Activated naive CD4-positive, alpha-beta T cell treated with anti-CD3 and anti-CD28 coated beads, Interleukin-2, amount 10 ng/mL, durations not matched to agents 7 days and 5 days (primary cell): ENCODE measurements at places on chromosomes 3 and 15.
A peak's percentile ranks its signal among the peaks of the same experiment; 100 is the strongest.

DNA sequence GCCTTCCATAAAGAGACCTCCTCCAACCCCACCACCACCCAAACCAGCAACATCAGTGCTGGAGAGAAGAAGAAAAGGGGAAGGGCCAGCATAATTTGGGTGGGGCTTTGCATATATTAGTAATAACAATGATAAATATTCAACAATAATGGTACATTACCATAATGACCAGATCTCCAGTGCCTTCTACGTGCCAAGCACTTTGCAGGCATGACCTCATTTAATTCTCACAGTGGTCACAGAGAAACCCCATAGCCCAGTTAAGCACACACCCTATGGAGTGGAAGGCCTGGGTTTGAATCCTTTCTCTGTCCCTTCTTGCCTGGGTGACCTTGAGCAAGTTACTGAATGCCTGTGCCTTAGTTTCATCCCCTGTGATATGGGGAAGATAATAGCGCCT is 49.2 kb downstream of the CORO2B start:
- DNase-seq: no peak

GRCh38 chr15:30046430-30046829 is 36.3 kb upstream of the GOLGA8J start:
- no peak for DNase-seq

DNA sequence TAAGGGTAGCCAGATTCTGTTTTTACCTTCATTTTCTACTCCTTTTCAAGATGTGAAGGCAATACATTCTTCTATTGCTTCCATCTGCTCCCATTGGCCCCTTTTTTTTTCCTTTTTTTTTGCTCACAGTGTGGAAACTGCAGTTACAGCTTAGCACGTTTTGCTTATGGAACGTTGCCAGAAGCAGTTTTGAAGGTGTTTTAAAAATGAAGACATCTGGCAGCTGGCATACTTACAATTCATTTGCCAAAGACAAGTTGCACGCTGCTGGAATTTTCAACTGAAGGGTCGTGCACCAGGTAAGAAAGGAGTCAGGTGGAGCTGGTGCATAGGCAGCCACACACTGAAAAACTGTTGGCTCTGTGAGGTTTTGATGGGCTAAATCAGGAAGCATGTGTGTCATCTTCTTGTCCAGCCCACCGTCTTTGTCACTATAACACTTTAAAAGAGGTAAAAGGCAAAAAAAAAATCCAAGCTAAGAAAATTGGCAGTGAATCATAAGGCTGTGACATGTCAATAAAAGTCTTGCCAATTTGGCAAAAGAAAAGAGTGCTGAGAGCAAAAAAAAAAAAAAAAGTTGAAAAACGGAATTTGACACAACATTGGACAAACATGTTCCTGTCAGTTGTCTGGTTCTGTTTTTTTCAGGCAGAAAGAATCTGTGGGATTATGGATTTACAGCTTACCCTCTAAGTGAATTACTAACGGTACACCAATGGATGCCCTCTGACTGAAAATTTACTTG is 225.4 kb upstream of the SOX2 start:
- DNase-seq: no peak

DNA sequence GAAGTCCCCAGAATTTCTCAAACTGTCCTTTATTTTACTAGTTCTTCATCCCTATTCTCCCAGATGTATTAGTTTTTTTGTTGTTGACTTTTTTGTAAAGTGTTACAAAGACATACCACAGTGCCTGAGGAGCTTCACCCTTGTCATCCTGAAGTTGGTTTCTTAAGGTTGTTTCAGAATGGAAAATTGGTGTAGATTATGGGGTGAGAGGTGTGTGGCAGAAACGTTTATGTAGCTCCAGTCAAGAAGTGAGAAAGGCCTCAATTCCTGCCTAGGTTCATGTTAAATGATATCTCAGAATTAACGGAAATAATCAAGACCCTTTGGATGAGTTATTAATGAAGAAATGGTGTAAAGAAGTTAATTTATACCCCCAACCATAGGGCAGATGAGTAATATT is 6.8 kb downstream of the EDEM1 start:
- DNase-seq: no peak

- no peak for DNase-seq
Measured at GRCh38 chr15:48407646-48408045, 76.4 kb downstream of the DUT start.

DNA sequence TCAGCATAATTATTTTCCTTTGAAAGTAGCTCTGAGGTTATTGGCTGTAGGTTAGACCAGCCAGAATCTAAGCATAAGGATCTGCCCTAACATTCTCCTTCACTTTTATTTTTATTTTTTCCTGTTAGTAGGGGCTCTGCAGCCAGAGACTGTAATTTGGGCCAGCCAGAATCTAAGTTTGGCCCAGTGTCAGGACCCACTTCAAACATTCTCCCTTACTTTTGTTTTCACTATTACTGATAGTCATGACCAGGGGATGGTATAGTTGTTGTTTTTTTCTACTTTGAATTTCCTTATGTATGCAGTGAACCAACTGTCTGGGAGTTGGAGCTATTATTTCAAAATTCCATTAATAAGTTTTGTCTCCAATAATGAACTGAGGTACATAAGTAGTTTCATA is 121.0 kb upstream of the MBNL1 start:
- DNase-seq: no peak

- DNase-seq: peak; percentile 70
Measured at GRCh38 chr15:89740137-89740536, 10.9 kb downstream of the MESP1 start.

GRCh38 chr3:45666757-45667431 is 22.3 kb upstream of the SACM1L start:
- DNase-seq: no peak

GRCh38 chr3:98434412-98434811 is 28.6 kb upstream of the OR5K1 start:
- no peak for DNase-seq

- DNase-seq: no peak
Measured at GRCh38 chr3:185422677-185423076, 59.7 kb downstream of the MAP3K13 start.

GRCh38 chr15:41886741-41887140 is 7.1 kb downstream of the SPTBN5 start:
- DNase-seq: no peak

GRCh38 chr15:68220967-68221366 is 8.6 kb downstream of the CLN6 start:
- no peak for DNase-seq

- DNase-seq: no peak
Measured at GRCh38 chr15:63227689-63228088, 38.3 kb downstream of the RAB8B start.

DNA sequence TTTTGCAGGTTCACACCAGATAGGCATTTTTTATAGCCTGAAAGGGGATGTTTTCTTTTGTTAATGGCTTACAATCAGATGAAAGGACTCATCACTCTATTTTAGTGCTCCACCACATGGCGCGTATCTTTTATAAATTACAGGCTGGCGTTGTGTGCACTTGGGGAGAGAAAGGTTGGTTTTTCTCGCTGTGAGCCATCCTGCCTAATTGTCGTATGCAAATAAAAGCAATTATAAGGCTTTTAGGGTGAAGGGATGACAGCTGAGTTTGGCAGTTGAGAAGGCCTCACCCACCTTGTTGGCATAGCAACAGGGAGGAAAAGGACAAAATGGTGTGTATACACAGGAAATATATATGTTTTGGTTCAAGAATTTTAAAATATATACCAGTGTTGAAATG is 268.0 kb downstream of the NR2F2 start:
- DNase-seq: no peak

- no peak for DNase-seq
Measured at GRCh38 chr3:172766718-172767405, 16.3 kb downstream of the ECT2 start.

GRCh38 chr3:196321162-196321561 is 3.1 kb upstream of the DYNLT2B start:
- DNase-seq: no peak

GRCh38 chr3:103388214-103388613 is 953.4 kb downstream of the ZPLD1 start:
- DNase-seq: no peak

DNA sequence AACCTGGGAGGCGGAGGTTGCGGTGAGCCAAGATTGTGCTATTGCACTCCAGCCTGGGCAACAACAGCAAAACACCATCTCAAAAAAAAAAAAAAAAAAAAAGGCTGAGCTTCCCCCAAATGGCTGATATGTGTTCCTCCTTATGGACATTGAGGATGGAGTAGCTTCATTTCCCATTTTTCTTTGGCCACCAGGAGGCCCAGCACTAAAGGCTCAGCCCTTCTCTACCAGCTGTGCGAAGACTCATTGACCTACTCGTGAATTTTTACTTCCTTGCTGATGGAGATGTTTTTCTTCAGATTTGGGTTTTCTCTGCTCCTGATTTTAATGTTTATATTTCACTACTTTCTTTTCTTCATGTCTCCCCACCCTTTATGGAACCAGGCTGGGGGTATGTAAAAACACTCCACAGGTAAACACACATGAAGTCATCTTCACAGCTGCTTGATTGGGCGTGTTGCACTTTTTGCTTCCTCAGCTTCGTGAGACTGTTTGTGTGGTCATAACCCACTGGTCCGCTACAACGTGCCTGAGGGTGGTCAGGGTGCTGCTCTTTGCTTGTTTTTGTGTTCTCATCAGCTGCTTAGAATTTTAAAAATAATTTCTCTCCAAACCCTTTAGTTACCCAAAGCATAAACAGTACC is 13.5 kb downstream of the SEMA4B start:
- DNase-seq: no peak

GRCh38 chr3:56748663-56749231 is 53.0 kb downstream of the ARHGEF3 start:
- no peak for DNase-seq

- DNase-seq: no peak
Measured at GRCh38 chr3:8712045-8712907, 21.3 kb upstream of the CAV3 start.

- DNase-seq: no peak
Measured at GRCh38 chr3:71300951-71301393, 282.6 kb downstream of the FOXP1 start.

GRCh38 chr3:50600141-50600753 is 11.3 kb downstream of the CISH start:
- peak; percentile 38 for DNase-seq

DNA sequence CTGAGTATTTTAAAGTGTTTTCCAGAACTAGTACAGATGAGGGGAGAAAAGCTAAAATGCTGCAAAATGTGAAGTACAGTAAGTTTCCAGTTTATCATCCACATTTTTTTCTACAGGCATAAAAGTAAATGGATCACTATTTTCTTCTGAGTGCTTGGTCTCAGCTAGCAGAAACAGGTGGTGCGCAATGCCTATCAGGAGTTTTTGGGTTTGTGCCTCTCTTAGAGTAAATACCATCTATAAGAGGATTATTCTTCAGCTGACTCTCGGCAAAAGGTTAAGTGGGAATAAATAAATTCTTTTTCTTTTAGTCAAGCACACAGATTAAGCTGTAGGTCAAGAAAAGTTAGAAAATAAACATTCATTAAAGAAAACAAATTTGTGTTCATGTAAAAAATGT is 1027.7 kb downstream of the PLOD2 start:
- DNase-seq: no peak

- DNase-seq: no peak
Measured at GRCh38 chr3:139611528-139611927, 66.2 kb downstream of the NMNAT3 start.

- DNase-seq: no peak
Measured at GRCh38 chr15:70902107-70902506, 9.5 kb downstream of the LRRC49 start.

DNA sequence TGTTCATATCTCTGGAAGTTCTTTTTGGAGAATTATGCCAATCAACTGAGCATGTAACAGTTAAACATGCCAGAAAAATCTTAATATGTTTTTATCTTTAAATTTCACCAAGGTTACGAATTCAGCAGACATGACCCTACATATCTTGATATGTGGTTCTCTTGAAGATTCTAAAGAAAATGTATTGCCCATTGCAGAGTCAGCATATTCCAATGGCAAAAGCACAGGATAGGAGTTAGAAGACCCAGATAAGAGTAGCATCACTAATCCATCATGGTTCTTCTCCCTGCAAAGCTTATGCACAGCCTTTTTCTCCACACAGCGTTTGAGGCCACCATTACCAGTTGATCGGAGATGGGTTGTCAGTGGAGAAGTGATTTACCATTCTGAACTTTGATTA is 402.8 kb downstream of the EPHB1 start:
- DNase-seq: no peak

DNA sequence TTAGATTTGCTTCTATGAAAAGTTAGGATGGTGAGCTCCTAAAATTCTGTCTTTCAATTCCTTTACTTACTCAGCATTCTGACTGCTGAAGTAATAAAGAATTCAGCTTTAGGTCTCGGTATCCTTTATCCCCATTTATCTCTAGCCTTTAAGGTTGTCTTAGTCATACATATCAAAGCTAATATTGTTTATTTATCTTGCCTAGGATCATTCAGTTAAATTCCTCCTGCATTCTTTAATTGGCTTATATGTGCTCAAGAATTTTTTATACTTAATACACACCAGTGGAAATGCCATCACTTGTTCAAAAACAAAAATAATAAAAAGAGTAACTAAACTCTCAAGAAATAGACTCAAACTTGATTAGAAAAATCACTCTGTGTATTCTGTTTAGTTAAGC is 507.0 kb downstream of the ZPLD1 start:
- DNase-seq: no peak

DNA sequence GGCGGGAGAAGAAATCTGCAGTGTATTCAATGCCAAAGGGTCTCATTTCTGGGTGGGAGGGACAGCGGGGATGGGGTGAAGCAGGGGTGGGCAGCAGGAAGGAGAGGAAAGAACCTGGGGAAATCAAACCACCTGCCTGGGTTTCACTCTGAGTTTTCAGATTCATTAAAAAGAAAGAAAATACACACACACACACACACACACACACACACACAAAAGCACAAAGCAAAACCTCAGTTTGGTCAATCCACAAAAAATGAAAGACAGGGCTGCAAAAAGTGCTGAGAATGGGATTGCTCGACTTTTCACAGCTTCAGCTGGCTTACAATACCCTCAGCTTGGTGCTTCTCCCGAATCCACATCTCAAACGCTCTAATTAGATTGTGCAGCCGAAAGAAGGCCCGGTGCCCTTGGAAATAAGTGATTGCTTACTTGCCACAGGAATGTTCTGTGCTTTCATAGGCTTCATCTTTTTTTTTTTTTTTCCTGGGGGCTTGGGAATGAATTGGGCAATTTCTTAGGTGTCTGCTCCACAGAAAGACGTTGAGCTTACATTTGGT is 370.5 kb downstream of the RORA start:
- DNase-seq: no peak

- DNase-seq: no peak
Measured at GRCh38 chr15:80445300-80446041, 41.3 kb downstream of the ARNT2 start.

GRCh38 chr15:77622209-77622933 is 10.3 kb downstream of the LINGO1 start:
- DNase-seq: no peak

DNA sequence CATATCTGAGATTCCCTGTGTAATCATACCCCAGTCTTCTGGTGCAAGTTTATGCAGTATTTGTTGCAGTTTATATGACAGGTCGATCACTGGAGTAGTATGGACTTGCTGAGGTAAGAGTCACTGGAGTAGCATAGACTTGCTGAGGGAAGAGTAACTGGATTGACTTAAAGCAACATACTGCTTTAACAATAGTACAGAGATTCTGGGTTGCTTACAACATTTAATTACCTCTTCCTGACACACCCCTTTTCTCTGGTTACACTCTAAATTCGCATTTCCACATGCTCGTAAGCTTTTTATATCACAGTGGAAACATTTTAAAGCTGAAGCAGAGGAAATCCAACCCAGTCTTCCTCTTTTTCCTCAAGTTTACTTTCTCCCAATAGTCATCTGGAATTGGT is 11.8 kb downstream of the AAGAB start:
- DNase-seq: no peak

GRCh38 chr3:40108643-40109042 is 200.9 kb upstream of the EIF1B start:
- no peak for DNase-seq

GRCh38 chr15:39785841-39786240 is 3.2 kb upstream of the FSIP1 start:
- DNase-seq: no peak
